ENCODE measurements at places on chromosomes 12 and 14. TPM values are rescaled to one million over a fixed set of nuclear protein-coding genes. Genes with fewer than 3 reads are reported as not detected.

DNA sequence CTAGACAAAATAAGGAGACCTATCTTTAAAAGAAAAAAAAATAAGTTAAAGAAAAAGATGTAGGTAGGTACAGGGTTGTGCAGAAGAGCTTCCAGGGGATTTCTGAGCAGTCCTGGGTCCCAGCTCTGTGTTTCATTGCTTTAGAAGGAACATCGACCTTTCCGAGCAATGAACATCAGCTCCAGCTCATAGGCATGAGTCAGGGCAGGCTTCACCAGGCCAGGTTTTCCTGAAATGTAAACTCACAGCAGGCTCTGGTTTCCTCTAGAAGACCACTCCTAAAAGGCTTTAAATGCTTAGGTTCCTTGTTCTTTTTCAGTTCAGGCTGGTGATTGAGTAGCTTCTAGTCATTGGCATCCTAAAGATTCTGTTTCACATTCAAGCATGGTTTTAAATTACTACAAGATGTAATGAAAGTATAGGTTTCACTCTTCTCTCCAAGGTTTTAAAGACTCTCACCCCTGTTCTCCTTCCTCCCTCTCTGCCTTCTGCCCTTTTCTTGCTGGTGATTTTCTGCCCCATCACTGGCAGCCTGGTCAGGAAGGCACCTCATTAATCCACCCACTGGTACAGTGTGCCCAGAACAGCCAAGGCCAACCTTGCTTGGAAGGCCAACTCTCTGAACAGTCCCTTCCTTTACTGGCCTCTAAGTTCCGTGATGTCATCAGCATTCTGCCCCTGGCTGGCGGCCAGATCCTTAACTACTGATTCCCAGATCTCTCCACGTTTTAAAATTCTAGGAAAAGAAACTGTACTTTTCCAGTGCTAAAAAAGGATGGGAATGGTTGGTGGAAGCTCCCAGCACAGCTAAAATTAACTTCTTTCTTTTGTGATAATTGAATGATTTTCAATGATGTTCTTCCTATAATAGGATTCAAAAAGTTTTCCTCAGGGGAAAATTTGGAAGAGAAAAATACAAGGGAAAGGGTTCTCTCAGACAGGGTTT is 109.4 kb upstream of the HIF1A start:
- peak; percentile 87 for ATAC-seq

DNA sequence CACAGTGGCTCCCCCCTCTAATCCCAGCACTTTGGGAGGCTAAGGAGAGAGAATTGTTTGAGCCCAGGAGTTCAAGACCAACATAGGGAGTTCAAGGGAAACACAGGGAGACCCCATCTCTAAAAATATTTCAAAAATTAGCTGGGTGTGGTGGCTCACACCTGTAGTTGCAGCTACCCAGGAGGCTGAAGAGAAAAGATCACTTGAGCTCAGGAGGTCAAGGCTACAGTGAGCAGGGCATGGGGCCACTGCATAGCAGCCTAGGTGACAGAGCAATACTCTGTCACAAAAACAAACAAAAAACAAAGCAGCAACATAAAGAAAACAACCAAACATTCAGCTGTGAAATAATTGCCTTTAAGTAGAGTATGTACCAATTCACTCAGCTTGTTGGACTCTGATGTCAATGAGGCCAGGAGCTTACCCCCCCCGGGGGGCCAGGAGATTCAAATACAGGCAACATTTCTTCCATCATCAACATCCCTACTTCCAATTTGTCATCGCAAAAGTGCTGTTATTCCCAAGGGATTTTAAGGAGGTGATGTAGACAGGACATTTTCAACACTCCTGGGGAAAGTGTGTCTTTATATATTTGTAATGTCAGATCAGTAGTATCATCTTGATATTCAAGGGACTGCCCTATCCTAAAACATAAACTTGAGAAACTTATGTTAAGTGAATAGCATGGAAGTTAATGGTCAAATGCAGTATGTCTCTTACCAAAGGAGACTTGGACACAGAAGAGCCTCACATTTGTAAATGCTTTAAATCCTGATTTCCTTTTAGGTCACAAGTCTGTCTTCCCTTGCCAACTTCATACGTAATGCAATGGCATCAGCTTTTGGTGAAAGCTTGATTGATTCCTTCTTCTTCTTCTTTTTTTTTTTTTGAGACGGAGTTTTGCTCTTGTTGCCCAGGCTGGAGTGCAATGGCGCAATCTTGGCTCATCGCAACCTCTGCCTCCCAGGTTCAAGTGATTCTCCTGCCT is 40.6 kb upstream of the AEBP2 start:
- no peak for ATAC-seq

DNA sequence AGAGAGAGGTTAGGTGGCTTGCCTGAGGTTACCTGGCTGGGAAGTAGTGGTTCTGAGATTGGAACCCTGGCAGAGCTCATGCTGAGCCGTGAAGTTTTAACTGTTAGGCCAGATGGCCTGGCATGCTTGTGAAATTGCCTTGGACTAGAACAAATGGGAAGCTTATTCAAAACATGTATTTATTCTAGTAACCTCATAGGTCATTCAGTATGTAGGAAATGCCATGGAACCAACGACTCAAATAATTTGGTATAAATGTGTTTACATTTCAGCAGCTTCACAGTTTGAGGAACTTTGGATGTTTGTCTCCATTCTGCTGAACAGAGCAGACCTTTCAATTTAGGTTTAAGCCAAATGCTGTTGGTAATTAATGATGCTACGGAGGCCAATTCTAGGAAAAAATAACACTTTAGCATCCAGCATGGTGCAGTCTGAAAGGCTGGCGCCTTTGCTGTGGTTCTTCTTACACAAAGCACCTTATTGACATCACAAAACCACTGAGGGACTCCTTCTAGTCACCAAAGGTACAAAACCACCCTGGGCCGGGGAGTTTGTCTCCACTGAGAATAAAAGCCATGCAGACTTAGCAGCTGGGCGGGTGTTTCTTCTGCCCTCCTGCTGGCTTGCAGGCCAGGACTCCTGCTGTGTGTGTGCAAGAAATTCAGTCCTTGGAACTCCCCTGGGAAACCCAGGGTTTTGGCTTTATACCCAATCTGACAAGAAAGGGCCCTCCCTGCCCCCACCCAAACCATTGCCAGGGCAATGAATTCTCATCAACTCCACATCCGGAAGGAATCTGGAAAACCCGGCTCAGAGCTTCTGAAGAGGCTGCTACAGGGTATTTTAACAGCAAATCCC is 64.2 kb downstream of the ELK3 start:
- ATAC-seq = peak; percentile 29

DNA sequence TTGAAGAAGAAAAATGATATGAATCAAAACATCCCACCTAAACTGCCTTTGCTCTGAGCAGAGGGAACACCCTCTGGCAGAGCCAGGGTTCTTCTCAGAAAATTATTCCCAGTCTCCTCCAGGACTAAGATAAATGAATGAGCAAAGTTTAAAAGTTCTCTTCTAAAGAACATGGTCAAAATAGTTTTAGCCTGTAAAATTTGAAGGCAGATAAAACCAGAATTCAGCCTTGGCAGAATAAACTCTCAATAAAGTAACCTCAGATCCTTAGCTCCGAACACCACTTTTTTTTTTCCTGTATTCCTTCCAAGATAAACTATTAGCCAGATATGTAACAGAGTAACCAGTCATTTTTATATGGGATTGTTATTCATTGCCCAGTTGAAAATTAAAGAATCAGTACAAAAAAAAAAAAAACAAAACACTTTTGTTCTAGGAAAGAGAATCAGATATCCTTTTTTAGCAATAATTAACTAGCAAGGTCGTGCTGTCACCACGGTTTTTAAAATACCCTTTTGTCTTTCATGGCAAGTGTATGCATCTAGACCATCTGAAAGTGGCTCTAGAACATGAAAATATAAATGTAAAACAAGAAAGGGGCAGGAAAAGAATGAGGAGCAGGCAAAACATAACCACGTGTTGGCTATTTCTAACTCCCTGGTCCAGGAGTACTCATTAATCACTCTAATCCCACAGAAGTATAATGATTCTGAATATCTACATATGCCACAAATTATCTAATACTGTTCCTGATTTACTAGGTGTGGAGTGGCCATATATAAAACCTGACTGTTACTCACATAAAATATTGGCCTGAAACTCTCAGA is 60.8 kb downstream of the CAPZA3 start:
- peak; percentile 28 for ATAC-seq

DNA sequence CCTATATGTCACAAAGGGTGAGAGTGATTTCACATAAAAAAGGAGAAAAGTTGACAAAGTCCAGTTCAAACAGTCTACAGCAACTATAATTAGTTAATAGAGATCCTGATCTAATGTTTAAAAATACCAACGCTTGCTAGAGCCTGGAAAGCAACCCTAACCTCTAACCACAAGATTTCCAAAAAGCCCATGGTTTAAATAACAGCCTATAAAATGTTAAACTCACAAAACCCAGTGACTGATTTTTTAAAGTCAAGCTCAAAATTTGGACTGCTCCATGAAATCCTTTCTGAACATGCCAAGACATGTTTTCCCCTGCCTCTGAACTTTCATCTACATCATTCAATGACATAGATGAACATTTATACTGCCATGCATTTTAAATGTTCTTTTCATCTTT is 81.6 kb downstream of the PLEKHG7 start:
- ATAC-seq = no peak

- ATAC-seq = no peak
These were observed 15.9 kb upstream of the ARMH4 start for GRCh38 chr14:58167891-58168290.

ARHGEF40 gene
- total RNA-seq = 31.4 TPM

IFNG-AS1 gene
- not detected for total RNA-seq

MSI1 gene
- total RNA-seq = 0.16 TPM

MAP3K9 gene
- 0.62 TPM for total RNA-seq

ASB2 gene
- total RNA-seq = 122 TPM

LALBA gene
- total RNA-seq = not detected

NTF3 gene
- 4.2 TPM for total RNA-seq
